ENCODE measurements at places on chromosomes 4 and X. TPM values are rescaled to one million over a fixed set of nuclear protein-coding genes. Genes with fewer than 3 reads are reported as not detected.

DNA sequence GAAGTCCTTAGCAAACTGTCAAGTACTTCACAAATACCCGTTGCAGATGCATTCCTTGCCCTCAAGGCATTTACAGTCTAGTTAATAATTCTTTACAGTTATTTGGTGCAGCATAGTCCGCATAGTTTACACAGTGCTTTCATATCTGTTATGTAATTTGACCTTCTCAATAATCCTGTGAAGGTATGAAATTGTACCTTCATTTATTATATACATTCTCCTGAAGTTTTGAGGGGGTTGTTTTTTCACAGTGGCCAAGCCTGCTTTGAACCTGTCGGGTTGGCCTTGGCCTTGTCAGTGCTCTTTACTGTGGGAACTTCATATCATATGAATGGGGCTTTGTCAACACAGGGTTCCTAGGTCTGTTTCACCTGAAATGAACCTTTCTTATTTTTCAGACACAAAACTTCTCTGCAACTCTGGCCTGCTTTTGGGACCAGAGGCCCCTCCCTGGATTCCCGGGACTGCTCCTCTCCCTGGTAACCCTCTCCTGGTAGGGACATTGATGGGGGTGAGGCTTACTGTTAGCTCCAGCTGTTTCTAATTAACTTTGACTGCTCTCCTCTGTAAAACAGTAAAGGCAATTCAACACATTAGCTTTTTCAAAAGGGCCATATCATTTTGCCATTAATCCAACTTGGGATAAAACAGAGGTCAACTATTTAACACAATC, 9.1 kb downstream of the IGFBP7 start:
- H3K36me3 ChIP-seq, result no peaks in the 10 kb centered on the region
- no peaks in the 10 kb centered on the region for H3K4me1 ChIP-seq
- DNase-seq, result no peak
- H3K27ac ChIP-seq, result no peak overlapping the region
- no peak overlapping the region for H3K4me3 ChIP-seq

DNA sequence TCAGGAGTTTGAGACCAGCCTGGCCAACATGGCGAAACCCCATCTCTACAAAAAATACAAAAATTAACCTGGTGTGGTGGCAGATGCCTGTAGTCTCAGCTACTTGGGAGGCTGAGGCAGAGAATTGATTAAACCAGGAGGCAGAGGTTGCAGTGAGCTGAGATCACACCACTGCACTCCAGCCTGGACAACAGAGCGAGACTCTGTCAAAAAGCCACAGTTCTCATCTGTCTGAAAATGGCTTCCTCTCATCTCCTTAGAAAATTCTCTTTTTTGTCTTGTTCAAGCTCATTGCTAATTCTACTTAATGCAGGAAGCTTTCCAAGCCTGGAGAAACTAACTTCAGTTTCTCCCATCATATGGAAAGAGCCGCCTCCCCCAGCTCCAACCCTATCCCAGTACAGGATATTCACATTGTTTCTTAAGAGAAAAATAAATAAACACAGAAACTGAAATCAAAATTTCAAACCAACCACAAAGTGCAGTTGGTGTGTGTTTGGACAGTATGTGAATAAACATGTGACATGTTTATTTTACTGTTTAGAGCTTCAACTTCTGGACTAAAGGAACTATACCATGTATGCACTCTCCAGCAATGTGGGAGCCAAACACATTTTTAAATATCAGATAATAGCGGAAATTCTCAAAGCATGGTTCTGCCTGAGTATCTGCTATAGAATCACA, 55.0 kb upstream of the GAB1 start:
- peaks cover 2% of the 10 kb centered on the region for H3K27me3 ChIP-seq
- no peak overlapping the region for H3K4me3 ChIP-seq
- DNase-seq, result no peak
- H3K27ac ChIP-seq, result no peak overlapping the region
- H3K4me1 ChIP-seq, result no peaks in the 10 kb centered on the region

Gene GAGE12E
- not detected for total RNA-seq

DNA sequence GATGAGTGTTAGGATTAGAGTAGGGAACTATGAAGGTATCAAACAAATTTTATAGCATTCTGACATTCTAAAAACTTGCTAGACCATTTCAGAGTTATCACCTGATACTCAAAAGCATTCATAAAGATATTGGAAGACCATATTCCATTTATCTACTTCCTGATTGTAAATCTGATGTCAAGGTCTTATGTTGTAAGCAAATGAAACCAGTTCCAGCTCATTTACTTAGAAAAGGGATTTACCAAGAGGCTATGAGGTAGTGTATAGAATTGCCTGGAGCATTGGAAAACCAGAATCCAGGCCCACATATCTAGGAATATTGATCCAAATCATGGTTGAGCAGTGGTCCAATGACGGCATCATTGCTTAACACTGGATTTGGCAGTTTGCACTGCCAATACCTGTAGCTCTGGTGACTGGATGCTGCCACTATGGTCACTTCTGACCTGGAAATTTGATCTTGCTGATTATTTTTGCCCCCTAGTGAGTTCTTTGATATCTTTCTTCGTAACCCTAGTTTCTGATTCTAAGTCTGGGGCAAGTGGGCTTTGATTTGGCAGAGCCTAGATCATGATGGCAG, 25.4 kb downstream of the ARFIP1 start:
- H3K4me1 ChIP-seq, result peaks cover 18% of the 10 kb centered on the region
- peaks cover 23% of the 10 kb centered on the region for H3K36me3 ChIP-seq
- no peak overlapping the region for H3K4me3 ChIP-seq
- no peak for DNase-seq
- H3K27ac ChIP-seq, result no peak overlapping the region

DNA sequence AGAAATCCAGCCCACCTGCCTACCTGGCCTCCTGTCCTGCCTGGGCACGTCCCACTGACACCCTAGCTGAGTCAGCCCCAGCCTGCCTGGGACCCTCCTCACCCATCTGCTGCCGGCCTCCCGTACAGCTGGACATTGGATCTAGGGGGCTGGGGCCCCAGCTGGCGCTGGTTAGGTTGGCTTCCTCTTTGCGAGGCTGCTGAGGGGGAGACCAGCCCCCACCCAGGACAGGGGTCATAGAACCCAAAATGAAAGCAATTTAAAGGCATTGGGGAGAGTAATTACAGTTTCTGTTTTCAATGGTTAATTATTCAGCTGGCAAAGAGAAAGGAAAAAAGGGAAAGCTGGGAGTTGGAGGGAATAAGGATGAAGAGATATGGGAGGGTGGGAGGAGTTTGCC, 15.8 kb downstream of the EFNB1 start:
- H3K4me3 ChIP-seq, result no peak overlapping the region
- no peaks in the 10 kb centered on the region for H3K36me3 ChIP-seq
- no peak for DNase-seq
- H3K27ac ChIP-seq, result no peak overlapping the region
- no peaks in the 10 kb centered on the region for H3K4me1 ChIP-seq

Gene AWAT2
- total RNA-seq, result not detected

GRCh38 chrX:146934256-146934655, 119.7 kb upstream of the CXorf51A start:
- H3K4me3 ChIP-seq, result no peak overlapping the region
- H3K27ac ChIP-seq, result no peak overlapping the region
- no peaks in the 10 kb centered on the region for H3K36me3 ChIP-seq
